MCF 10A (cell line): ENCODE measurements at places on chromosomes 12 and 14.

DNA sequence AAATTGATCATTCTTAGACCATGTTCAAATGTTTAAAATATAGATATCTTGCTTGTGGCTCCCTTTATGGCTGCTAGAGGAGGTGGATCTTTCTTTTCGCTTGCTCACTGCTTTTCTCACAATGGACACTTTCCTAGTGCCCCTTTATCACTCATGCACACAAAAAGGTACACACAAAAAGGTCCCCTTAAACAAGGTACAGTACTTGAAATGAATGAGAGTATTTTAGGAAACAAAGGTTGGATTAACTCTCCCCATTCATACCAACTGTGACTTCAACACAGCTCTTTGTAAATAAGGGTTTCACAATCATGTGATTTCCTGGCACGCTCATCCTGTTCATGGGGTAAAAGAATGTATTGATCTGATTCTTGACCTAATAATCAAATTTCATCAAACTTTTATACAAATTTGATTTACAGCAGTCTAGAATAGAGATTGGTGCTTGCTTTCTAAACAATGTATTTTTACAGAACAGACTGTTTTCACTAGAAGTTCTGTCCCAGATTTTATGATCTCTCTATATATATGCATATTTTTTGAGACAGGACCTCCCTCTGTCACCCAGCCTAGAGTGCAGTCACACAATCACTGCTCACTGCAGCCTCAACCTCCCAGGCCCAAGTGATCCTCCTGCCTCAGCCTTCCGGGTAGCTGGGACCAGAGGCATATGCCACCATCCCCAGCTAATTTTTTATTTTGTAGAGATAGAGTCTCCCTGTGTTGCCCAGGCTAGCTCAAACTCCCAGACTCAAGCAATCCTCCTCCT lies 34.4 kb upstream of the EPS8 start:
- DNase-seq, result peak; percentile 10

GRCh38 chr14:56118611-56119181 lies 485 bp downstream of the PELI2 start:
- no peak for DNase-seq

- DNase-seq, result no peak
These were observed 16.5 kb upstream of the TPCN1 start for GRCh38 chr12:113204804-113205203.

GRCh38 chr14:99062772-99063418 lies 209.1 kb downstream of the BCL11B start:
- DNase-seq, result no peak

DNA sequence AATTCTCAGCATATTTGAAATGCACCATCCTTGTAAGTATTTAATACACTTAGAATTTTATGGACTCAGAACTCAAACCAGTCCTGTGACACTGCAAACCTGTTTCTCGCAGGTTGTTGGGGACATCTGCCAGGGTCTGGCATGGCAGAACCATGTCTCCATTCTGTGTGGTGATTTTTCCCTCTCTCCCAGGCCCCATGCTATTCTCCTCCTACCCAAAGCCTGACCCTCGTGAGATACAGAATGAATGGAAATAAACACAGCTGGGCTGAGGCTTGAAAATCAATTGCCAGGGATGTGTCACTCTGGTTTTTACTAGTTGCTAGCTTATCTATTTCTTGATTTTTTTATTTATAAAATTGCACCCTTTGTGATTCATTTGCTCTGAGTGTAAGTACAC lies 19.8 kb downstream of the TPH2 start:
- no peak for DNase-seq

GRCh38 chr12:124681779-124682391 lies 114.5 kb upstream of the NCOR2 start:
- peak; percentile 41 for DNase-seq

DNA sequence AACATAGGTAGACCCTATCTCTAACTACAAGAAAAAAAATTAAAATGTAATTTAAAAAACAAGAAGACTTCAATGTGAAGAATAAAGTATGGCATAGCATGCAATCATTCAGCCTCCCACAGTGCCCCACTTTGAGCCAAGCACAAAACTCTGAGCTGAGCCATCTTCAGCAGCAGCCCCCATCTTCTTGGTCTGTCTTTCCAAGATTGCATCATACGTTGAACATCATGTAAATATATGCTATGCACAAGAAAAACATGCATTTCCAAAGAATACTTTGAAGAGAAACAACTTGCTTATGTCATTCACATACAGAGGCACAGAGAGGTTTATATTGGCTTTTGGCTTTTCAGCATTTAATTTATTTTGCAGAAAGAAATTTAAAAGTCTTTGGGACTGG lies 105.8 kb upstream of the TMPO start:
- no peak for DNase-seq
